ENCODE measurements at places on chromosomes 5 and 9. TPM values are rescaled to one million over a fixed set of nuclear protein-coding genes. Genes with fewer than 3 reads are reported as not detected.

Gene COL15A1
- 45.4 TPM for total RNA-seq

DNA sequence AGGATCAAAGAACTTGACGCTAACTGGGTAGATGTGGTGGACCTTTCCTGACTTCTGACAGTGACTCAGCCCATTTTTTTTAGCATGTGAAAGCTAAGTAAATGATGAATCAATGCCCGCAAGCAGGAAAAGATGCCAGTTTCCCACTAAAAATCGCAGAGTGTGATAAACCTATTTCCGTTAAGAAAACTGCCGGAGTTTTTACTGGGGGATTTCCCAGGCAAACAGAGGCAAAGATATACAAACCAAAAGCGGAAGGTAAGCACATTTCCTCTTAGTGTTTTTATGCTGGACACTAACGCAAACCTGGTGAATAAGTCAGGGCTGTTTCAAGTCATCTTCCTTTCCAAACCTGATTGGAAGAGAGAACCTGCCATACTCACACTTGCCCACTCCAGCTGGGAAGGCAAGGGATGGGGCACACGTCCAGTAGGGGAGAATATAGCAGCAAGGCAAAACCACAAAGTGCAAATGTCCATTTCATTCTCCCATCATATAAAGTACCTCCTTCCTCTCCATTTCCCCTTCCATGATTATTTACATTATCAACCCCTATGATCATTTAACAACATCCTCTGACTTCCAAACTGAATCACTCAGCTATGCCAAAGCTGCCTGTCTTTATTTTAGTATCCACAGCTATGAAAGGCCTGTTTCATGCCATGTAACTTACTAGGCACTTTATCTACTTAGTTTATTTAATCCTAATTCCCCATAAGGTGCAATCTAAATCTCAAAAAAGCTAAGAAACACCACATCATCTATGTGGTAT, 349.7 kb upstream of the RFX3 start:
- no peak for DNase-seq

DNA sequence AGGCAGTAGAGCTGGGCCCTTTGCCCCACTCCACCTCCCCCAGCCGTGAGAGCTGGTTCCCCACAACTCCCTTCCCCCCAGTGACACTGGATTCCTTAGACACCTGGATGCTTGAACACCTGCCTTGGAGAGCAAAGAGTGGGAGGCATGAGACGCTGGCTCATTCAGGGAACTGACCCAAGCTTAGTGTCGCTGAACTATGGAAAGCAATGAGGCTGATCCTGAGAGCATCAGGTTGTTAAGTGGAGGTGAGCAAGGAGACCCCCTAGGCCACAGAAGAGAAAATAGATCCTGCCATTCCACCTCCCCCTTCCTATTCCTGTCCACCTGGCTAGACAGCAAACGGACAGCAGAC, 2.0 kb downstream of the CCL19 start:
- DNase-seq: no peak

Gene SPAG8
- total RNA-seq: 3.4 TPM

DNA sequence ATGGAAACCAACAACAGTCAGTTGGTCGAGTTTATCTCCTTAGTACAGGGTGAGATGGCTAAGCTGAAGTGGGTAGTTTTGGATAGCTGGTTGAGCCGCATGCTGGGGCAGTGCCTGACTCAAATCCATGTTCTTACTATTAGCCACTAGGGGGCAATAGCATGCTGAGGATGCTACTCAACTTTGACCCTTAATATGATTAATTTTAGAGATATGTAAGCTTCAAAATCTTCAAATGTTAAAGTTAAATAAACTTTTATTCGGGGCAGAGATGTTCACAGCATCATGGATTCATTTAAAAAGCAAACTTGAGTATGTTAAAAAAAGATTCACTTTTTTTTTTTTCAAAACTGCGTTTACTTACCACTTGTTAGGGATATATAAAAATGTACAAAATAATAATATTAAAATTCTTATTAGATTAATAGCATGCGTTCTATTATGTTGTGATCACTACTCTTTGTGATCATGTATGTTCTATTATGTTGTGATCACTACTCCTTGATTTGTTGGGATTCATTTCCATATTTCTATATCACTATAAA, 57.0 kb downstream of the C9orf153 start:
- no peak for DNase-seq

Gene FGF10
- total RNA-seq: 0.47 TPM

Gene TRIM7
- total RNA-seq: 6.4 TPM

DNA sequence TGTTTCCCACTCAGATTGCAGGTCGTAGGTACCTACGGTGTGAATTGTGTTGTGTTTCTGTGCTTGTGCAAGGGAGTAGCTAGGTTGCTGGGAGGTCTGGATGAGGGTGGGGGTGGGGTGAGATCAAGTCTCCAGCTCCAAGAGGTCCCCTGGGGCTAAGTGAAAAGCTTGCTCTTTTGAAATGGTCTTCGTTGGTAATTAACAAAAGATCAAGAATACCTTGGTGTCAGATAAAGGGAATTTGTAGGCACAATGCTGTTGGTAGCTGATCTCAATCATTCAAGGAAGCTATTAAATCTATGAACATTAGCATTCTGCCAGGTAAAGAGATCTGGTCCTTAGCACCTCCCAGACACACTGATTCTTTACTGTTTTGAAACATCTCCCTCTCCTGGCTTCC, 928 bp upstream of the PCDHGC4 start:
- DNase-seq: no peak

Gene DND1
- total RNA-seq: 0.47 TPM

GRCh38 chr5:102866237-102866600, 111.1 kb downstream of the PAM start:
- DNase-seq: no peak

- DNase-seq: no peak
Measured at GRCh38 chr5:143057580-143057999, 287.4 kb downstream of the ARHGAP26 start.

DNA sequence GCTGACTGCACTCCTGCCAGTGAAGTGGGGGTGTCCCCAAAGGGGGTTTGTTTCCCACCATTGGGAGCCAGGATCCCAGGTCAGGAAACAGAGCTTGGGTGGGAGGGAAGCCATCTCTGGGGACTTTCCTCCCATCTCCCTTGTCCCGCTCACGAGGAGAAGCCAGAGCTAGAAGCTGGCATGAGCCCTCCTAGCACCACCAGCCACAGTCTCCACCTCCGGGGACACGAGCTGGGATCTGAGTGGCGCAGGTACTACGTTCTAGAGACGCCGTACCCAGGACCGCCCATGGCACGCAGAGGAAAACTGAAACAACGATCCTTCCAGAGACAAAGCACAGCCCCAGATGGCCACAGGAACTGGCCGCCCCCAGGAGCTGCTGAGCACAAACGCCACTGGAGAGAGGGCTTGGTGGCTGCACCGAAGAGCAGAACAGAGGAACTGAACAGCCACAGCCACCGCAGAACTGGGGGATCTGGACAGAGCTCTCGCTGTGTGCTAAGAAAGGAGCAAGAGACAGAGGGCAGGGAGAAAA, 29.8 kb downstream of the ADAMTS2 start:
- peak; percentile 11 for DNase-seq

Gene INSL4
- not detected for total RNA-seq

DNA sequence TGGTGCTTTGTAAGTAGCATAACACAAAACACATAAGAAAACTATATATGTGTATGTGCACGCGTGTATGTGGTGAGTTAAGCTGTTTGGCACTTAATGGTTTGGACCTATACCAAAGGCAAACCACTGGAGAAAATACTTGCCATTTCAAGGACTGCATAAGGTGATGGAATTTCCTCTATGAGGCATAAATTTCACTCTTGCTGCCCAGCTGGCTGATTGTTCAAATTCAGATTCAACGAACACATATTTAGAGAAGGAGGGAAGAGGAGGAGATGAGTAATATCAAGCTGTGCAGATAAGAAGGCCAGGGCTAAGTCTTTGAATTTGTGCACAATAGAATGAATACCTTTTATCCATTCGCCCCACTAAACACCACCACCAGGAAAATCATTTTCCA, 470.6 kb upstream of the MPDZ start:
- no peak for DNase-seq

Gene CARTPT
- not detected for total RNA-seq

- no peak for DNase-seq
Measured at GRCh38 chr9:95517559-95518425, 1.0 kb upstream of the PTCH1 start.

- DNase-seq: peak; percentile 26
Measured at GRCh38 chr5:154320224-154321089, 125.3 kb upstream of the SAP30L start.

DNA sequence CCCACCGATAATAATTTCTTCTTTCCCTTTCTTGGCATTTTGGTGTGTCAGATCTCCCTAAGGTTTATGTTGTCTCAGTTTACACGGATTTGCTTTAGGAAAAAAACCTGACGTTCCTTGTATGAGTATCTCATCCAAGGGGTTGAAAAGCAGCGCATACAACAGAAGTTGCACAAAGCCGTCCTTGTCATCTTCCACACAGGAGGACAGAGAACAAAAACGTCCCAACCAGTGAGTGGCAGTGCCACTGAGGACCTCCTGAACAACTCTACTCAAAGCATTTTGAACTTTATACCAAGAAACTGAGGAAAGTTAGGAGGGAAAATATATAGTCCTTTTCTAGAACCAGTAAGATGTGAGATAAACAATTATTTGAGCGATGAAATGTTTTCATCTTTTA, 547.0 kb downstream of the PDE4D start:
- no peak for DNase-seq

GRCh38 chr5:177256296-177256695, 47.2 kb downstream of the RAB24 start:
- DNase-seq: no peak

- no peak for DNase-seq
Measured at GRCh38 chr5:143229896-143230675, 173.4 kb downstream of the NR3C1 start.

Gene FGF1
- 59.9 TPM for total RNA-seq

DNA sequence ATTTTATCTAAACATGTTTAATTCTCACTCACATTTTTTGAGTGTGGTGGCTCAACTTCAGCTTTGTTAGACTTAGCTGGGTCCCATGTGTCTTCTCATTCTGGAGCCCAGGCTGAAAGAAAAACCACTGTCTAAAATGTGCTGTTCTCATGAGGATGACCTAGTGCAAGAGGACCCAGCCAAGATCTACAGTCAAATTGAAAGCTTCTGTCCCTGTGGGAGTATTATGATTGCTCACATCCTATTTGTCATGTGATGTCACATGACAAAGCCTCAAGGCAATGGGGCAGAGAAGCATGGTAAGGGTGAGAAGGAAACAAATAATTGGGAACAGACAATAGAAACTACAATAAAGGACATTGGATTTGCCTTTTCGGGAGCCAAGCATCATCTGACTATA, 113.4 kb upstream of the ASTN2 start:
- no peak for DNase-seq

- no peak for DNase-seq
Measured at GRCh38 chr5:77709993-77710685, 66.0 kb downstream of the TBCA start.

DNA sequence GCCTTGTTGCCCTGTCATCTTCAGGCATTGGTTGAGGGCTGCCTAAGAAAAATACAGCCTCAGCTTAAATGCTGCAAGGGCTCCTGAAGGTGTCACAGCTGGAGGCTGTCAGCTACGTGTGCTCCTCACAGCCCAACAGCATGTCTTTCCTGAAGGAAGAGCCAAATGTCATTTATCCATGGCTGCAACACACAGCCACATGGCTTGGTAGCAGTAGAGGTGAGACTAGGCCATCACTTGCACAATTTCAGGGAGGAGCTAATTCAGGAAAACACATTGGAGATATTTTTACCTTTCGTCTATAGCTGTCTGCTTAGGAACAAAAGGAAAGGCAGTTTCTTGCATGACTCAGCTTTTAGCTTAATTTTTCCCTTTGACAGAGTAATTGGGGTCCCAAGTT, 260.7 kb downstream of the SYK start:
- no peak for DNase-seq

DNA sequence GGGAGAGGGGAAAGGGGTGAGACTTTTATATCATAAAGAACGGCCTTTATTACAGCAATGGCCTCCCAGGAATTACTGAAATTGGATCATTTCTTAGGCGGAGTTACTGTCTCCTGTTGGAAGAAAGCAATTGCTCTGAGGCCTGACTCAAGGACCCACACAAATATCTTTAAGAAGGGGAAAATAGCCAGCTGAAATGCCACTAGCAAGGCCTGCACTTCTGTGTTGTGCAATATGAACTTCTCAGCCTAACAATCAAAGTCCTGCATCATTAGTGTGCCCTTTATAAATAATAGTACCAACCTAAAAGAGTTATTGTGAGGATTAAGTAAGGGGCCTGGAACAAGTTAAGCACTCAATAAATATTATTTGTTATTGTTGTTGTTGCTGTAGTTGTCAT, 30.1 kb upstream of the TRIM32 start:
- no peak for DNase-seq

Gene FRRS1L
- total RNA-seq: 2.5 TPM

Gene FAM151B
- total RNA-seq: 0.91 TPM

Gene IFNA13
- total RNA-seq: not detected

- no peak for DNase-seq
Measured at GRCh38 chr5:116571568-116572349, 2.9 kb downstream of the SEMA6A start.

GRCh38 chr9:127397646-127398274, 791 bp downstream of the SLC2A8 start:
- DNase-seq: peak; percentile 50

GRCh38 chr5:133304707-133305216, 252.9 kb downstream of the HSPA4 start:
- no peak for DNase-seq

Gene C1QTNF3
- 0.49 TPM for total RNA-seq

Gene ABCA2
- 29.9 TPM for total RNA-seq

Gene ZFAND5
- 183 TPM for total RNA-seq

- no peak for DNase-seq
Measured at GRCh38 chr5:125011947-125012346, 265.5 kb upstream of the ZNF608 start.

All from left ventricle myocardium inferior (tissue), 1 donor.